ENCODE measurements at places on chromosomes 6 and 20. TPM values are rescaled to one million over a fixed set of nuclear protein-coding genes. Genes with fewer than 3 reads are reported as not detected.
A peak's percentile ranks its signal among the peaks of the same experiment; 100 is the strongest.

DNA sequence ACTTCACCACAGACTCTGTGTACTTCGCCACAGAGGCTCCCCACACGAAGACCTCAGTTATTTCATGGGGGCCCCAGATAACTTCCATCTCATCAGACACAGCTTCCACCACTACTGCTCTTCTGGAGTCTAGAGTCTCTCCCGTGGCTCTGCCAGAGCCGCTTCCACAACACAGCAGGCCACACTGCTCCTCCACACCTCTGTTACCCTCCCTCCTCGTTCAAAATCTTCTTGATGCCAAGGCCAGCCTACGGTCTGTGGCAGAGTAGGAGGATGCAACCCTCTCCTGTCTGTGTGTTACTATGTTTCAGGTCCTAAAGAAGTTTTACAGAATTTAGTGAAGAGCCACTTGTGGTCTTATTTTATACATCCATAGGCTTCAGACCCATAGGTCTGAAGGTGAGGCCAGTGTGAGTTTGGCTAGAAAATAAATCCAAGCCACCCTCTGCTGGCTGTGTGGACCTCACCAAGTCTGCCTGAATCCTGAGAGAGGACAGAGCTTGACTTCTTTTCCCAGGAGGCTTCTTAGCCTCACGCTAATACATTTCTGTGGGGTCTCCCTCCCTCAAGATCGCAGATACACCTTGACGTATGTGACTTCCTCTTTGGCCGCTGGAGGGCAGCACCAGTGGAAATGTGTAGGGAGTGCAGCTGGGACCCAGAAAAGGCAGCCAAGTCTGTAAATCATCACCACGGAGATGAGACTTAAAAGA lies 197.7 kb downstream of the FAXC start:
- peak; percentile 45 for DNase-seq

DNA sequence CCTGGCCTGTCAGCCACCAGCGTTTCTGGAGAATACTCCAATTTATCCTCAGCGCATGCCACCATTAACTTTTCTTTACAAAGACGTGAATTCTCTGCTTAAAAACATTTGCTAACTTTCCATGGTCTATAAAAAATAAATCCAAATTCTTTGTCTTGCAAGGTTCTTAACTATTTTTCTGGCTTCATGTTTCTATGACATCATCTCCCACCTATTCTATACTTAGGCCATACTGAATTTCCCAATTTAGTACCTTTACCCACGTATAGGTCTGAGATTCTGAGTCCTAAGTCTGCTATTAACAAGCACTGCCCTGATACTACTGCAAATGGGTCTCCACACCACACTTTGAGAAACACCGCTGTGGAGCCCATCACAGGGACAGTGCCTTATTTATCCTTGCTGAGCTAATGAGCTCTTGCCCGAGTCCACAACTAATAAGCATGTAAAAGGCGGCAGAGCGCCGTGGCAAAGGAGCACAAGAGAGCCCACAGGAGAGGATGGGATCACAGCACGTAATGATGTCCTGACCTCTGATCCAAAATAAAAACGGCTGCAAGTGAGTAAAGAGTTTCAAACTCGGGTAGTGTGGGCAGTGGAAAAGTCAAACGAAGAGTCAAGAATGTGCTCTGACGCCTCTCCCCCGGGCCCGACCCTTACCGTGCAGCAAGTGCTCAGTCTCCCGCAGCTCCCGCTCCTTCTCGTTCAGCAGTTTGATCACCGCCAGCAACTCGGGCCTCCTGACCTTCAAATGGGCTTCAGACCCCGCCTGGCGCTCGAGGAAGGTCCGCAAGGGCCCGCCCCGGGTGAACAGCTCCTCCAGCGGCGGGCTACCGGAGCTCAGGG lies 519 bp downstream of the MTRF1L start:
- peak; percentile 50 for DNase-seq

DNA sequence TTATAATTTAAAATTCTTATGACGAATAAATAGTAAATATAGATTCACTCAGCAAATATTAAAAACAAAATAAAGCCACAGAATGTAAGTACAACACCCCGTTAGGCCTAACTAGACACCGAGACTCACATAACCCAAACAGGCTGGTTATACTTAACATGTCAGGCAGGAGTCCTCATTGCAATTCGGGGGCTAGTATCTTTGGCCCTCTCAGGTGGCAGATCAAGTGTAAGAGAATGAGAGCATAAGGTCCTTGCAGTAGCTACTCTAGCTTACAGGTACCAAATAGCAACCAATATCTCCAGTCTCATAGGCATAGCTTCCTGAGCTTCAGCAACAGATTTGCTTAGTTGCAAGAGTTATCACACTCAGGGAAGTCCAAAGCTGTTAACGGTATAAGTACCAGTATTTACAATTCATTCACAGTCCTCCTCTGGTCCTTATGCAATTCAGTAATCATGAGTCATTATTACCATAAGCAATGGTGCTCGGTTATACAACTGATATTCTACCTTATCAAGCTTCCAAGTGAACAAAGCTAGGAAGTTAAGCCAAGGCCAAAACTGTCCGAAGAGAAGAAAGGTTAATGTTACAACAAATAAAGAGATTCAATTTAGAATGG lies 20.1 kb downstream of the REV3L start:
- DNase-seq, result peak; percentile 67

- no peak for DNase-seq
Measured at GRCh38 chr6:160197662-160198061, 61.0 kb downstream of the SLC22A2 start.

GRCh38 chr20:31948008-31948407 lies 3.8 kb downstream of the PDRG1 start:
- DNase-seq, result peak; percentile 12

DNA sequence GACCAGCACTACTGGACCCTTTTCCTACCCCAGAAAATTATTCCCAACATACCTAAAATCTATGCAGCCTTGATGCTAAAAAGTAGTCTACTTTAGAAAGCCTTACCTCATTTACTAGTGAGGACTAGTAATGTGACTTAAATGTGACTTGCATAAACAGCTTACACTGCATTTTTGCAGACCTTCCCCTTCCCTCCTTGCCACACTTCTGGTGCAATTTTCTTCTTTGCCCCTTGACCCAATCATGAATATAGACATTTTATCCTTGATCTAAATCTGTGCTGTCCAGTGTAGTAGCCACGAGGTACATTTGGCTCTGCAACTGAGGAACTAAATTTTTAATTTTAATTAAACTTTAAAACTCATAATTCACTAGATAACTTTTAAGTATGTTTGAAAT lies 7.0 kb upstream of the ZKSCAN8 start:
- no peak for DNase-seq

- no peak for DNase-seq
Measured at GRCh38 chr6:44272999-44273566, 2.8 kb downstream of the TMEM151B start.

The LY6G5C gene
- total RNA-seq, result 1.7 TPM

The GABRR2 gene
- not detected for total RNA-seq

The COL9A3 gene
- not detected for total RNA-seq

The CTCFL gene
- not detected for total RNA-seq
